NCI-H1417 (cell line): ENCODE measurements at places on chromosomes 11 and 22.

GRCh38 chr22:50548921-50549790 is 3.5 kb downstream of the KLHDC7B start:
- no peak for DNase-seq

DNA sequence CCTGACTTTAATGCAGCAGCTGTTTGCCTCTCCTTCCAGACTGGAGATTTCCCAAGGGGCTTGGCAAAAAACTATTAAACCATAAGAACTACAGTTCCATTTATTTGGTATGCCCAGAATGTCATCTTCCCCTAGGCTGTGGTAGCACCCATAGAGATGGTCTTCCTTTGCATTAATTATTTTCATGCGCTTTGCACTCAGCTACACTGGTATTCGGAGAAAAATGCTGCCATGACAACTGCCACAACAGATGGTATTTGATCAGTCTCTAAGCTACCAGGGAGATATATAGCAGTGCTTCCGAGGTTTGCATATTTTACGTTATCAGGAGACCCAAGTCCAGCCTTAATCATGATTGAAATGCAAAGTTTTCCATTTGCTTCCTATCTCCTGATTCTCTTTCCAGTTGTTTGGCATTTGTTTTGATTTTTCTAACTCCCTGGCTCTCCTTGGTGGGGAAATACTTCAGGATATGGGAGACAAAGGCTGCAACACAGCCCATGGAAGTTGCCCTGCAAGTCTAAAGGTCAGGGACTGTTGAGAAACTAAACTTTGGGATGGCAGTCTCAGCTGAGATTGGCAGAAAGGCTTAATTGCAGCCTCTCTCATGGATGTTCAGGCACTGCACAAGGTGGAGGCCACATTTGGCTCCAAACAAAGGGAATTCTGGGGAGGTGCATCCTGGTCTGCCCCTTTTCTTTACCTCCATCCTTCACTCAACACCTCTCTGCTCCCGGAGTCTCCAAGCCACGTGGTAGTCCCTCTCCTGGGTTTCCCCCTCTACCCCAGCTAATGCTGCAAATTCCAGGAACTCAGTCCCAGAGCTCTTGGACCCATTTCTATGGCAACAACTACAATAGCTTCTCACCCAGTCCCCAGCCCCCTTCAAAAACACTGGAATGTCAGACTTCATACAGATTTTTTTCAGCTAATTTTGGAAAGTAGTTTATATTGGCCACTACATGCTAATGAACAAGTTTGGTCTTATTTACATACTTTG is 151.8 kb downstream of the NAV2 start:
- DNase-seq = no peak

DNA sequence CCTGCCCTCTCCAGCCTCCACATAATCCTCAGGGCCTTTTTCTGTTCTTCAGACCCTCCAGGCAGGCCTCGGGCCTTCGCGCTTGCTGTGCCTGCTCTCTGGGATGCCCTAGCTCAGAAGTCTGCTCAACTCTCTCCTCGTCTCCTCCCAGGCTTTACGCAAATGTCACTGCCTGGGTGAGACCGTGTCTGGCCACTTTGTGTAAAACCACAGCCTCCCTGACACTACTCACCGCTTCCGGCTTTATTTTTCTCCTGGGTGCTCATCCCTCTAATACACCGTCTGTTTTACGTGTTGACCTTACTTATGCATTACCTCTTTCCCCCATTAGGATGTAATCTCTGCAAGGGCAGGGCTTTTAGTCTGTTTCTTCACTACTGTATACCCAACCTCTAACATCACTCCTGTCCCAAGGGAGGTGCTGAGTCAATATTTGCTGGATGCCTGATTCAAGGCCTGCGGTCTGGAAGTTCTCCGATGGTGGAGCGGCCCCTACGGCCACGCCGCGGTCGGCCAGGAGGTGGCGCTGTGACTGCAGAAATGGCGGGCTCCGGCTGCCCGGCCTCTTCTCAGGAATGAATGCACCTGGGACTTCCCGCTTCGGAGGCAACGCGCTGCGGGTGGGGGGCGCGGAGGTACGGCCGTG is 58.2 kb upstream of the THY1 start:
- peak; percentile 96 for DNase-seq

GRCh38 chr11:102516179-102516578 is 14.4 kb downstream of the MMP7 start:
- no peak for DNase-seq

DNA sequence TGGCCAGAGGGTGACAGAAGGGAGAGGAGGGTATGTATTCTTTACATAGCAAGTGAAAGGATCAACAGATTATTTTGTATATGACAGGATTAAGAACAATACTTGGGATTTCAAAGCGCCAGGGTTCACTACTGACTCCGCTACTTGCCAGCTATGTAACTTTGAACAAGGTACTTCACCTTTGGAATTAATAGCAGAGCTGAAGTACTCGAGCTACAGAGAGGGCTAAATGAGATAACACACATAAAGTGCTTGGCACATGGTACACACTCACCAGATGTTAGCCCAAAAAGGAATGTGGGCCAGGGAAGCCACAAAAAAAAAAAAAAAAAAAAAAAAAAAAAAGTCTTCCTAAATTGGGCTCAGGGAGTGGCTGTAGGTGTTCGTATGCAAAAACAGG is 408.4 kb downstream of the BUD13 start:
- DNase-seq = no peak

DNA sequence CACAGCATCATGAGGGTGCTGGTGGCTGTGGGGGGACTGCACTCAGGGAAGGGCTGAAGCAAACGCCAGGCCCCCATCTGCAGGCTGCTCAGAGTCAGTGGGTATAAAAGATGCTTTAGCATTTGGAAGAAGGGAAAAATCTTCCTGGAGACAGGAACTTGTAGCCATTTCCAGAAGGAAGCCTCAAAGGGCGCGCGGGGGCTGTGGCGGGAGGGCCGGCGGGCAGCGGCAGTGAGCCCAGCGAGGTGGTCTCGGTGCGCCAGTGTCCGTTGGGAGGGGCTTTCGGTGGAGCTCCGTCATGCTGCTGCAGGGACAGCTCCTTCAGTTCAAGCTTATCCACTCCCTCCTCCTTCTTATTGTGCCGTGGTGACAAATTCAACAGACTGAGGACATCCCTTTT is 63.0 kb upstream of the PITPNB start:
- no peak for DNase-seq

DNA sequence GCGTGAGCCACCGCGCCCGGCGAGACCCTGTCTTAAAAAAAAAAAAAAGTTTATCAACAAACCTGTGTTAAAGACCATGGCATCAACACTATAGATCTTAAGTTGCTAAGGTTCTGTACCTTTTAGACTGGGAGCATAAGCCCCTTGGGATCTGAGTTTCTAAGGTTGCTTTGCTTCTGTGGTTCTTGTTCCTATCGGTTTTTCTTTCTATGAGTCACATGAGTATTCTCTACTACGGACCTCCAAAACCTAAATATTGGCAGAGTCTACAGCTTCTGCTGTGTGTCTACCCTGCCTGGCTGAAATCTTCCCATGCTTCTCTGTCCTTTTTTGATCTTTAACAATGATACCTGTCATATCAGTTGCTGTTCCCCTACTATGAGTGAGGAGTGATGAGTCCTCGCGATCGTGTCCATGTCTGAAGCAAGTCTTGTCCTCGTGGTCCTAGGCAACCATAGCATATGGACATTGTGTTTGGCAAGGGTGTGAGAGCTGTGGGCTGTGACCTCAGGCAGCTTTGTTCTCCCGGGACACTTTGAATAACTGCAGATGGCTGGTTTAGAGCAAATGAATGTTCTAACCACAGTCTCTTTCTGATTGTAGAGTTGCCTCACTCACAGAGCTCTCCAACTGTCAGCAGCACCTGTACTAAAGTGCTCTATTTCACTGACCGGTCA is 9.0 kb upstream of the DLAT start:
- DNase-seq = no peak

GRCh38 chr11:110431674-110432073 is 1.9 kb downstream of the FDX1 start:
- peak; percentile 72 for DNase-seq

- DNase-seq = no peak
Measured at GRCh38 chr22:47439643-47440265, 677.3 kb downstream of the TBC1D22A start.

- DNase-seq = no peak
Measured at GRCh38 chr11:47441421-47441820, 7.5 kb downstream of the RAPSN start.

GRCh38 chr11:2892215-2892966 is 6.8 kb upstream of the CDKN1C start:
- peak; percentile 90 for DNase-seq
